ENCODE measurements at places on chromosomes 11 and 22. TPM values are rescaled to one million over a fixed set of nuclear protein-coding genes. Genes with fewer than 3 reads are reported as not detected.

GRAMD4 gene
- total RNA-seq = 14.1 TPM

IFITM10 gene
- 2.3 TPM for total RNA-seq

OR4A5 gene
- total RNA-seq = not detected

MMP1 gene
- total RNA-seq = 0.74 TPM

BSCL2 gene
- total RNA-seq = 77.1 TPM

C11orf52 gene
- total RNA-seq = 0.09 TPM

MOV10L1 gene
- 0.03 TPM for total RNA-seq

PAMR1 gene
- total RNA-seq = 0.03 TPM

APLNR gene
- total RNA-seq = not detected

All from A549 treated with Hydrocortisone at 1 μM for 4 hours (cell line).